NCI-H146 (cell line): ENCODE measurements at places on chromosomes 13 and 19.

GRCh38 chr13:95228130-95228529, 73.1 kb downstream of the ABCC4 start:
- no peak for DNase-seq

- DNase-seq, result no peak
Measured at GRCh38 chr19:17279436-17279835, 2.3 kb upstream of the ANKLE1 start.

DNA sequence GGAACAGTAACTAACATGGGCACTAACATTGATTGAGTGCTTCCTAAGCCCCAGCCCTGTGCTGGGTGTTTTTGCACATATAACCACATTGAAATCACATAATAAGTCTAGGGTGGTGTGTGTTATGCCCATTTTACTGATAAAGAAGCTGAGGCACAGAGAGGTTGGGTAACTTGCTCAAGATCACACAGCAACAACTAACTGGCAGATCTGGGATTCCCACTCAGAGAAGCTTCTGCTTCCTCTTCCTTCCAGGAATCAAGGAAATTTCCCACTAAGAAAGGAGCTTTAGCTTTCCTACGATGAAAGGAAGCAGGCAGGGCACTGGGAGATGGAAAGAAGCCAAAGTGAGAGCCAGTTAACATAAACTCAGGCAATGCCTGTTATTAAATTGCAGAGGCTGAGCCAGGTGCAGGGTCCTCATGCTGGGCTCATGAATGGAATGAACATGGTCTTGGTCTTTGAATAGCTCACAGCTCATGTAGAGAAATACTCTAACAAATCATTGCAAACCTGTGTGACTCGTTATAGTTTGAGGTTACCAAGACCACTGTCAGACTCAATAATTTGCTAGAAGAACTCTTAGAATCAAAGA, 10.1 kb downstream of the SSC5D start:
- DNase-seq, result peak; percentile 68

GRCh38 chr13:81207231-81207630, 866.3 kb upstream of the SPRY2 start:
- DNase-seq, result no peak

- no peak for DNase-seq
Measured at GRCh38 chr13:99323488-99323887, 16.3 kb upstream of the GPR183 start.

DNA sequence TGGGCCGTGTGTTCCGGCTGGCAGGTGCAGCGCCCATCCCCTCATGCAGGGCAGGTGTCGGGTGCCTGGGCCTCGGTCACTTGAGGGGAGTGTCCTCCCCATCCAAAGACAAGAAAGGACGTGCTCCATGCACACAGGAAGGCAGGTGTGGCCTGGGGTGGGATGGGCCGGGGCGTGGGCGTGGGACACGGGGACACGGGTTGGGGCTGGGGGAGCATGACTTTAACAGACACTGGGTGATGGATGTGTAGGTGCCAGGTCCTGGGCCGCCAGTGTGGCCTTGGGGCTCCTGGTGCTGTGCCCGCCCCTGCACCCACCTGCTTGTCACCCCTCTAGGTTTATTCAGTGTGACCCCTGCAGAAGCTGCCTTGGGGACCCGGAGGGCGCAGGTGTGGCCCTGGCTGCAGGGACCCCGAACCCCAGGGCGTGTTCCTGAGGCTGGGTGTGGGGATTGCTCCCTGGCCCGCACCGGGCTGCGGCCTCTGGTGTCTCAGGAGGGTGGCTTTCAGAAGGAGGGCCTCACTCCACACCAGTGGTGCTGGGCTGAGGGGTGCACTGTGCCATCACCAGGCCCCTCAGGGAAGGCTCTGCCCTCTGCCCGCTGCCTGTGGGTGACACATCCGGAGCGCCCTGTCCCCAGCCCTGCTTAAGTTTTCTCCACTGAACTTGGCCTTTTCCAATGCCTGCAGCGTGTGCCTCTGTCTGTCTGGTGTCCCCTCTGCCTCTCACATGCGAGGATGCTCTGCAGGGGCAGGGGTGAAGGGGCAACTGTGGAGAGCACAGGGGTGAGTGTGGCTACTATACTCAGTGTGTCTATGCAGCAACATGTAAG, 5.2 kb downstream of the TMEM255B start:
- no peak for DNase-seq

- peak; percentile 52 for DNase-seq
Measured at GRCh38 chr13:99797691-99798090, 173.9 kb downstream of the ZIC5 start.

DNA sequence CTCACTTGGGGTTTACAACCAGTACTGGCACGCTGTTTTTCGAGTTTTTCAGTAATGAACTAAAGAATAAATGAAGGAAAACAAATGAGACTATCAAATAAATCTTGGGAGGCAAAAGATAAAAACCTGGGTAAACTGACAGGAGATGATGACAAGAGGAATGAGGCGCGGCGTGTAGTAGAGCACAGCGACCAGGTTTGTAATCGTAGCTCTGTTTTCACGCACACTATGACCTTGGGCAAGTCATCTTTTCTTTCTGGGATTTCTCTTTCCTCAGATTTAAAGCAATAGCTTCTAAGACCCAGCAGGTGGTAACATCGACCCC, 419 bp downstream of the MRPS31 start:
- no peak for DNase-seq
